ENCODE measurements at places on chromosomes 4 and X. TPM values are rescaled to one million over a fixed set of nuclear protein-coding genes. Genes with fewer than 3 reads are reported as not detected.
A peak's percentile ranks its signal among the peaks of the same experiment; 100 is the strongest.

DNA sequence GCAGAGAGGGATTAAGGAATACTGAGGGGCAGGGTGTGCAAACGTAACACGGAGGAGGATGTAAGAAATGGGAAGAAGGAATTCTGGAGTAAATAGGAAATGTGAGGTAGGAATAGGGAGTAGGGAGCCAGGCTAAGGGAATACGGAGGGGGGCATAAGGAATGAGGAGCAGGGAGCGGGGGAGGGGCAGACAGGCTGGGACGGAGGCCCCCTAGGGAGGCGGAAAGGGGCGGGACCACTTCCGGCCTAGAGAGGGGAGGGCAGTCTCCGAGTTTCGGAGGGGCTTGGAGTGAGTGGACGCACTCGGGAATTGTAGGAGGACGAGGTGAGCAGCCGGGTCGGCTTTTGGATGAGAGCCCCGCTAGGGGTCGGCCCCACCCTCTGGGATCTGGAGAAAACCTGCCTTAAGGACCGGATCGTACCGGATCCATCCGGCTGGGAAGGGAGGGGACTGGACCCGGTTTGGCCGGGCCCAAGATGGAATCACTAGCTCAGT lies 612 bp downstream of the MAGED2 start:
- peak; percentile 6 for DNase-seq

- DNase-seq, result no peak
Measured at GRCh38 chrX:138026211-138026610, 460.3 kb downstream of the ZIC3 start.

DNA sequence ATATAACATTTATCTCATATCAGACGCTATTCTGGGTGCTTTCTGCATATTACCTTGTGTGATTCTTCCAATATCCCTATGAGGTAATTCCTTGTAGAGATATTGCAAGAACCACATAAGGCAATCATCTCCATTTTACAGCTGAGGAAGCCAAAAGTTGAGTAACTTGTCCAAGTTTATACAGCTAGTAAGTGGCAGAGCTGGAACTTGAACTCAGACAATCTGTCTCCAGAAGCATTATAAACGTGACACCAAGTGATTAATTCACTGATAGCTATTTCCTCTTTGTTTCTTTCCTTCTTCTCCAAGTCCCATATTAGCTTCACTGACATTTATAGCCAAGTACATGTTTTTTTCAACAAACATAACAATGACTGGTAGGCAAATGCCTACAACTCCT lies 7.3 kb downstream of the EMCN start:
- no peak for DNase-seq

The DRD5 gene
- not detected for total RNA-seq

All from NCI-H460 (cell line).